Stimulated activated CD4-positive, alpha-beta T cell treated with anti-CD3 and anti-CD28 coated beads, TNF-alpha, amount 100 ng/mL, for 24 hours (primary cell): ENCODE measurements at places on chromosomes 4 and X.

- DNase-seq = no peak
These were observed 2.9 kb upstream of the FAT1 start for GRCh38 chr4:186726426-186727168.

DNA sequence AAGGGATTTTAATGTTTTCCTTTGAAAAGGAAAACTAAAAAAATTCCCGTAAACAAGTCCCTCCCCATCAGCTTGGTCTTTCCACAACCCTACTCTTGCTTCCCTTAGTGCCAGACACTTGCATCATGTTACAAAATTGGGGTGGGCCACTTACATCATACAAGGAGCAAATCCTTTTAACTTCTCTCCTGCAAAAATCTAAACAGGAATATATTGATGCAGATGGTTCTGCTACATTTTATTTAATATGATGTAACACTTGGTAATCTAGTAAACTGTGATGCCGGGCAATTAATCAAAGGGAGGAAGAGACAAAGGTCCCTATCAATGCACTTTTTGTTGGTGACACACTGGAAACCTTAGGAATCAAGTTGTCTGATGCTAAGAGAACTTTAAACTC lies 125.3 kb downstream of the UBE2K start:
- no peak for DNase-seq

- DNase-seq = no peak
These were observed 538.2 kb downstream of the GLUD2 start for GRCh38 chrX:121585626-121586025.

GRCh38 chr4:58163156-58163555 lies 1053.0 kb upstream of the IGFBP7 start:
- no peak for DNase-seq

GRCh38 chr4:154642373-154643009 lies 30.0 kb upstream of the FGG start:
- no peak for DNase-seq

- DNase-seq = no peak
These were observed 58.0 kb upstream of the SCML1 start for GRCh38 chrX:17679261-17679660.

DNA sequence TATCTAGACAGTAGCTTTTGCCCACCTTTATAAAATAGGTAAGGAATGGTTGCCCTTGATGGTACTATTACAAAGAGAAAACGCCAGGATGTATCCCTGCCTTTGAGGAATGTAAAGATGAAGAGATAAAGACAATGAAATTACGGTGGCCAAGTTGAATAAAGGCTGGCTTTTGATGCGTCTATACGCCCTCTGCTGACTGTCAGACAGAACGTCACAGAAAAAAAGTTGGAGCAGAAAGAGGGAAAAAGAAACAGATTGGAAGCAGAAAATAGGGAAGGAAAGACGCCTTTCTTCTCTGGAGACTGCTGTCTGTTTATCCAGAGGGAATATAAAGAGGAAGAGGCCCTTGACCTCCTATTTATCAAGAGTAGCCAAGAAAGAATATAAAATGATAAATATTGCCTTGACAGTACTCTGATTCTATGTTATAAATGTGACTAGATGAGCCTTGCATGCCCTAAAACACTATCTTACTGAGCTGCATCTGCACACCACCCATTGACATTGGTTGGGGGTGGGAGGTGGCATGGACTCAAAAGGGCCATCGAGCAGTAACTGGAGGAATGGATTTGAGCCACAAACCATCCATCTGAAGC lies 30.6 kb downstream of the PCDH19 start:
- no peak for DNase-seq

- no peak for DNase-seq
These were observed 6.2 kb upstream of the HPSE start for GRCh38 chr4:83340692-83341343.

GRCh38 chrX:143634309-143634662 lies 1.6 kb downstream of the SLITRK4 start:
- DNase-seq = no peak

GRCh38 chrX:72045141-72045540 lies 86.6 kb downstream of the RTL5 start:
- no peak for DNase-seq

- no peak for DNase-seq
These were observed 406.2 kb downstream of the MAPK10 start for GRCh38 chr4:85953651-85954018.

DNA sequence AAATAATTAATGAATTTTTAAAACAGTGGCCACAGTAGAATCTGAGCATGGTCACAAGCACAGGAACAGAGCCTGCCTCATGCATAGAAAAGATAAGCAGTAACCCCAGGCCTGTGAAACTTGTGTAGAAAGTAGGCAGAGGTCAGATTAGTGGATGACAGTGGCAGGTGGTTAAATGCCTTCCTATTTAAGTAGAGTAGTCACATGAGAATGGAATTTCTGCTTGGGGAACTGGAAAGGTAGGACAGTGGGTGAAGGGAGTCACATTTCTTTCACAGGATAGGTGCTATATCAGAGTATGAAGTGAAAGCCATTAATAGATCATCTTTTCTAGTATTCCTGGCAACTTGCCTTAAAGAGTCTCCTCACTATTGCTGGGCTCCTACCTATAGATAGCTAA lies 34.9 kb upstream of the ASB12 start:
- no peak for DNase-seq

DNA sequence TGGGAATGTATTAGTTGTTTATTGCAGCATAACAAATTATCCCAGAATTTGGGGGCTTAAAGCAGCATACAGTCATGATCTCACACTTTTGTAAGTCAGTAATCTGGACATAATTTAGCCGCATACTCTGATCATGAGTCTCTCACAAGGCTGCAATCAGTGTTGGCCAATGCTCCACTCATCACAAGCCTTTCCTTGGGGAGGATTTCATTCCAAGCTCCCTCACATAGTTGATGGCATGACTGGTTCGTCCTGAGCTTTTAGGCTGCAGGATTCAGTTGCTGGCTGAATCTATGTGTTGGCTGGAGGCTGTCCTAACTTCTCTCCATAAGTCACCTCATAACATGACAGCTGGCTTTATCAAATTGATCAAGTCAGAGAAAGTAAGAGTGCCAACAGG lies 1568.6 kb upstream of the PCDH7 start:
- no peak for DNase-seq

DNA sequence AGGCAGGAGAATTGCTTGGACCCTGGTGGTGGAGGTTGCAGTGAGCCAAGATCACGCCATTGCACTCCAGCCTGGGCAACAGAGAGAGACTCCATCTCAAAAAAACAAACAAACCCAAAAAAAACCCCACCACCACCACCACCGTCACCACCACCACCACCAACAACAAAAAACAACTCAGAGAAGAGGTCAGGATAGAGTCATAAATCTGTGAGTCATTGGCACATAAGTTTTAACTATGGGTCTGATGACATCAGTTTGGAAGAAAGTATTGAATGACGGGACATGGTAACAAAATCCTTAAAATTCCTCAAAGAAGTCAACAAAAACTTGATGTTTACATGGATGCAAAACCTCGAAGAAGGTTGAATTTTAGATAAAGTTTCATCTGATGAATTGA lies 288.0 kb upstream of the SFRP2 start:
- no peak for DNase-seq
